ENCODE measurements at places on chromosomes 2 and 18. TPM values are rescaled to one million over a fixed set of nuclear protein-coding genes. Genes with fewer than 3 reads are reported as not detected.

The ATOH8 gene
- total RNA-seq: not detected

The PSMD14 gene
- total RNA-seq: 86.1 TPM

- no peaks in the 10 kb centered on the region for H3K27me3 ChIP-seq
- H3K36me3 ChIP-seq: no peaks in the 10 kb centered on the region
- no peak overlapping the region for H3K4me3 ChIP-seq
- H3K27ac ChIP-seq: no peak overlapping the region
- no peak for DNase-seq
Measured at GRCh38 chr2:46537624-46538295, 58.4 kb downstream of the TMEM247 start.

GRCh38 chr18:64334748-64335147, 185.9 kb upstream of the LINC00305 start:
- no peaks in the 10 kb centered on the region for H3K4me1 ChIP-seq
- no peak overlapping the region for H3K27ac ChIP-seq
- H3K4me3 ChIP-seq: no peak overlapping the region

Data from Karpas-422 (cell line).